ENCODE measurements at places on chromosomes 13 and 19.
A peak's percentile ranks its signal among the peaks of the same experiment; 100 is the strongest.

DNA sequence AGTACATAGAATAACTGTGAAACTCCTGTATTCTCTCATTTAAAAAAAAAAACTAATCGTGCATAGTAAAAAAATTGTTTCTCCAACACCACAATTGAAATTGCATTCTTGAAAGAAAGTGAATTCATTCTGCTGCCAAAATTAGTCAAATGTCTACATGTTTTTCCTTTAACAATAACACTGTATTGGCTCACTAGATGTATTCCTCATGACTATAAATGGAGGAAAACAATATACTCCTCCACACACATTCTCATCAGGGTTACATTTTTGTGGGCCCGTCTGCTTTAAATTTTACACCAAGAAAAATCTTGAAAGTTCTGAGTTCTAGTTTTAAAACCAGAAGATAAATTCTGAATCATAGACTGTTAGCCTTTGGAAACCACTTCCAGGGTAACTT lies 233.6 kb downstream of the KLF12 start:
- no peaks in the 10 kb centered on the region for H3K4me1 ChIP-seq
- H3K27ac ChIP-seq, result no peak overlapping the region
- no peaks in the 10 kb centered on the region for H3K27me3 ChIP-seq
- no peak for DNase-seq

DNA sequence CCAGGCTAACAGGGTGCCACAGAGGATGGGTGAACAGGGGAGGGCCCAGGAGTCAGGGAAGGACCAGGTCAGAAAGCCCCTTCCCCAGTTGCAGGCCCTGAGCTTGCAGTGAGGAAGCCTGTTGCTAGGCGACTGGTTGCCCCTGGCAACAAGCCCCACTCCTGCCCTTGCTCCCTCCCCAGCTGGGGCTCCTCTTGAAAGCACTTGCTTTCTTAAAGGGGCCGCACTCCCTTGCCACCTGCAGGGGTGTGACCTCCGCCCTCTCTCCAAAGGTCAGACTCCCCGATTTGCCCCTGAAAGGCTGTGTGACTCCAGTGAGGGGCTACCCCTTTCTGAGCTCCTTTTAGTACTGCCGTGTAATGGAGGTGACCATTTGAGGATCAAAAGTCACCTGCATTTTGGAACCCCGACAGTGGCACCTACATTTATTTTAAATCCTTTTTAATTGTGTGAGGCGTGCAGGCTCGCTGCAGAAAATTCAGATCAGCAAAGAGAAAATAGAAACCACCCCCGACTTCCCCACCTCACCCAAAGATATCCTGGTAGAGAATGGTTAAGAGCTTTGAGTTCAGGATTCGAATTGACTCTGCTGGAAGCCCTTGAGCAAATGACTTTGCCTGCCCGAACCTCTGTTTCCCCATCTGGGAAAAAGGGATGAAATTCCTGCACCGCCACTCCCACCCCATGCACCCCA lies 4.8 kb downstream of the FCHO1 start:
- H3K27ac ChIP-seq, result no peak overlapping the region
- no peak overlapping the region for H3K4me3 ChIP-seq
- H3K27me3 ChIP-seq, result no peaks in the 10 kb centered on the region
- no peaks in the 10 kb centered on the region for H3K4me1 ChIP-seq

DNA sequence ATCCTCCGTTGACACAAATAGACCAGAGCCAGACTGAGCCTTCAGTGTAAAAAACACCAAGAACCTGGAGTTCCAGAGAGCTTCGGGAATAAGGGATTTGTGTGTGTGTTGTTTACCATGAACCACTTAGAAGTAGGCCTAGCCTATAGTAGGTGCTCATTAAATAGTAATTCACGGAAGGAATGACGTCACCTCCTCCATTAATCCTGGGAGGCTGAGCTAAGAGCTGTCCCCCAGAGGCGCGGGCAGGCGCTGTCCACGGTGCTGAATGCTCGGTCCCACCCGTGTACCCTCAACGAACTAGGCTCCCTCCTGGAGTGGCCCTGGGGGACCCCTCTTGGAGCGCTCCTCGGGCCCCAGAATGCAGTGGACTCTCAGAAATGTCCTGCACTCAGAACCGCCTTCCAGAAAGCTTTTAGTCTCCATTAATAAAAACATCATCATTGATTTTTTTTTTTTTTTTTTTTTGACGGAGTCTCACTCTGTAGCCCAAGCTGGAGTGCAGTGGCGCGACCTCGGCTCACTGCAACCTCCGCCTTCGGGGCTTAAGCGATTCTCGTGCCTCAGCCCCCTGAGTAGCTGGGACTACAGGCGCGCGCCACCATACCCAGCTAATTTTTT lies 6.5 kb downstream of the UNC13A start:
- no peaks in the 10 kb centered on the region for H3K36me3 ChIP-seq
- no peaks in the 10 kb centered on the region for H3K4me1 ChIP-seq
- H3K4me3 ChIP-seq, result no peak overlapping the region
- H3K27ac ChIP-seq, result no peak overlapping the region
- H3K27me3 ChIP-seq, result no peaks in the 10 kb centered on the region
- DNase-seq, result no peak

GRCh38 chr19:30165228-30165813 lies 206.9 kb upstream of the ZNF536 start:
- H3K27ac ChIP-seq, result no peak overlapping the region
- H3K36me3 ChIP-seq, result no peaks in the 10 kb centered on the region
- H3K4me1 ChIP-seq, result no peaks in the 10 kb centered on the region
- DNase-seq, result no peak
- no peak overlapping the region for H3K4me3 ChIP-seq
- no peaks in the 10 kb centered on the region for H3K27me3 ChIP-seq

- H3K36me3 ChIP-seq, result no peaks in the 10 kb centered on the region
- H3K27me3 ChIP-seq, result no peaks in the 10 kb centered on the region
- H3K4me3 ChIP-seq, result no peak overlapping the region
- H3K4me1 ChIP-seq, result no peaks in the 10 kb centered on the region
- H3K27ac ChIP-seq, result no peak overlapping the region
- DNase-seq, result no peak
These were observed 30.1 kb downstream of the SCEL start for GRCh38 chr13:77565635-77566034.

DNA sequence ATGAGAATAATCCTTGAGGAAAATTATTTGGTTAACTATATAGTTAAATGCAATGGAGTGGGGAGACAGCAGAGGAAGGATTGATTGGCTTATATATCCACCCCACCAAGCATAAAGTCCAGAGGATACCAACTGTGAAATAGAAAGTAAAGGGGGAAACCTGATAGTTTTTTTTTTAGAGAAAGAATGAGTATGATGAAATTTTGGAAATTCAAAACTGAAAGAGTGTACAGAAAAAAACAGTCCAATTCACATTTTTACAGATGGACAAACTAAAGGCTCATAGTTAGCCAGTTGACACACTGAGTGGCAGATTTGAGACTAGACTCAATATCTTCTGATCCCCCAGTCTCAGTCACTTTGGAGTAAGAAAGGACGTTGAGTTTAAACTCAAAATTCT lies 51.1 kb downstream of the FNDC3A start:
- H3K27ac ChIP-seq, result no peak overlapping the region
- no peaks in the 10 kb centered on the region for H3K4me1 ChIP-seq
- H3K36me3 ChIP-seq, result no peaks in the 10 kb centered on the region
- H3K4me3 ChIP-seq, result no peak overlapping the region
- H3K27me3 ChIP-seq, result no peaks in the 10 kb centered on the region

DNA sequence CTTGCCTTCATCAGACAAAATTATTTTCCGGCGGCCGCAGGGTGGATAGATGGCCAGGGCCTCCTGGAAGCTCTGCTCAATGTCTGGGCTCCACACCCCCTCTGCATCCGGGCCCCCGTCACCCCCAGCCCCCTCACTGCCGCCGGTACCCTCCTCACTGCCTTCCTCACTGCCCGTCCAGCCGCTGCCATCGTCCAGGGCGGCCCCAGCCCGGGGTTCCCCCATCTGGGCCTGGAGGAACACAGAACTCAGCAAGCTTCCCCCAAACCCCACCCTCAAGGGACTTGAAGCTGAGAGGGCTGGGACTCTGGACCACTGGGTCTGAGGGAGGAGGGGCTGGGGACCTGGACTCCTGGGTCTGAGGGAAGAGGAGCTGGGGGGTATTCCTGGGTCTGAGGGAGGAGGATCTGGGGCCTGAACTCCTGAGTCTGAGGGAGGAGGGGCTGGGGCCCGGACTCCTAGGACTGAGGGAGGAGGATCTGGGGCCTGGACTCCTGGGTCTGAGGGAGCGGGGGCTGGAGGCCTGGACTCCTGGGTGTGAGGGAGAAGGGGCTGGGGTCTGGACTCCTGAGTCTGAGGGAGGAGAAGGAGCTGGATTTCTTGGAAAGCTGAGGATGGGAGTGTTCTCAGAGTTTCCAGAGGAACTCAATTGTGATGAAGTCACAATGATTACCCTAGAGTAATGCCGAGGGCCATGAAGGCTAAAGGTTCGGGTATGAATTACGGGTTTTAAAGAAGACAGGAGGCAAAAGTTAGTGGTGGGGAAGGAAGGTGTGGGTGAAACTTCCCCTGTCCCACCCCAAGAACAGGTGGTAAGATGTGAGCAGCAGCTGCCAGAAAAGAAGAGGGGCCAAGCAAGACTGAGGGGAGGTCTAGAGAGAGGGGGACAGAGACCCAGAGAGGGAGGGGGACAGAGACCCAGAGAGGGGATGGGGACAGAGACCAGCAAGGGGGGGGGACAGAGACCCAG lies 2.1 kb downstream of the TEAD2 start:
- no peak overlapping the region for H3K4me3 ChIP-seq
- H3K4me1 ChIP-seq, result peaks cover 8% of the 10 kb centered on the region
- H3K27ac ChIP-seq, result no peak overlapping the region

- no peak overlapping the region for H3K4me3 ChIP-seq
- no peaks in the 10 kb centered on the region for H3K36me3 ChIP-seq
- H3K27me3 ChIP-seq, result no peaks in the 10 kb centered on the region
- H3K27ac ChIP-seq, result no peak overlapping the region
- H3K4me1 ChIP-seq, result no peaks in the 10 kb centered on the region
- DNase-seq, result no peak
These were observed 11.5 kb downstream of the CCDC124 start for GRCh38 chr19:17944301-17944700.

GRCh38 chr13:99281811-99282263 lies 23.7 kb upstream of the GPR18 start:
- H3K4me1 ChIP-seq, result no peaks in the 10 kb centered on the region
- no peaks in the 10 kb centered on the region for H3K27me3 ChIP-seq
- no peak for DNase-seq

- H3K27me3 ChIP-seq, result no peaks in the 10 kb centered on the region
- H3K36me3 ChIP-seq, result peaks cover 2% of the 10 kb centered on the region
- peak overlapping the region; percentile 76 for H3K4me3 ChIP-seq
- DNase-seq, result peak; percentile 54
These were observed 546 bp downstream of the UBXN6 start for GRCh38 chr19:4456843-4457653.

- DNase-seq, result no peak
- no peak overlapping the region for H3K27ac ChIP-seq
- peaks cover 3% of the 10 kb centered on the region for H3K36me3 ChIP-seq
- no peaks in the 10 kb centered on the region for H3K27me3 ChIP-seq
- no peak overlapping the region for H3K4me3 ChIP-seq
- peaks cover 42% of the 10 kb centered on the region for H3K4me1 ChIP-seq
These were observed 5.6 kb downstream of the ARGLU1 start for GRCh38 chr13:106562301-106562700.

- DNase-seq, result no peak
- H3K4me1 ChIP-seq, result 0 out of 2 replicates have a peak, but pooled peaks cover 4% of the 10 kb centered on the region
- H3K4me3 ChIP-seq, result no peak overlapping the region
These were observed 13.6 kb downstream of the ARHGAP45 start for GRCh38 chr19:1080360-1081161.

- DNase-seq, result no peak
- H3K36me3 ChIP-seq, result no peaks in the 10 kb centered on the region
- no peaks in the 10 kb centered on the region for H3K4me1 ChIP-seq
- H3K4me3 ChIP-seq, result no peak overlapping the region
These were observed 9.9 kb upstream of the ADGRE5 start for GRCh38 chr19:14371301-14371821.

- no peaks in the 10 kb centered on the region for H3K27me3 ChIP-seq
- H3K4me1 ChIP-seq, result peaks cover 4% of the 10 kb centered on the region
- no peak overlapping the region for H3K27ac ChIP-seq
- no peaks in the 10 kb centered on the region for H3K36me3 ChIP-seq
- no peak overlapping the region for H3K4me3 ChIP-seq
These were observed 11.9 kb downstream of the PLEKHF1 start for GRCh38 chr19:29677001-29677817.

DNA sequence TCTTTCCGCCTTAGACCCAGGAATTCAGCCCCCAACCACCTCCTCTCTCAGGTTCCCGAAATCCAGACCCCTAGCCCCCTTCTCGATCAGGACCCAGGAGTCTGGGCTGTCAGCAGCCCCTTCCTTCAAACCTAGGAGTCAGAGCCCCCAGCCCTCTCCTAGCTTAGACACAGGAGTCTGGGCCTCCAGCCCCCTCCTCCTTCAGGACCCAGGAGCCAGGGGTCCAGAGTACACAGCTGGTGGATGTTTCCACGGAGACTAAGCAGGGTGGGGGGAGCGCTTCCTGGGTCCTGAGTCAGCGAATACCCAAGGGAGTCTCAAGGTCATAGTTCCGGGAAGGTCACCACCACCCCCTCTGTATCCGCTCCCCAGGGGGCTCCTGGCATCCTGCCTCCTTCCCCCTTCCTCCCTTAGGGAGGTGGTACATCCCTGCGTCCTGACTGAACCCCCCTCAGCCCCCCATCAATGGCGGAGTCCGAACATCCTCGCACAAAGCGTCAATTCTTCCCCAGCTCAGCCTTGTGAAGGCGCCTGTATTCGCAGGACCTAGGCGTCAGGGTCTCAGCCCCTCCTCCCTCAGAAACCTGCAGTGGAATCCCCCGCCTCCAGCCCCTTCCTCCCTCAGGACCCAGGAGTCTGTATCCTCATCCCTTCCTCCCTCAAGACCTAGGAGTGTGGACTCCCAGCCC lies 4.6 kb downstream of the CADM4 start:
- no peaks in the 10 kb centered on the region for H3K36me3 ChIP-seq
- H3K4me1 ChIP-seq, result peaks cover 14% of the 10 kb centered on the region
- no peak overlapping the region for H3K27ac ChIP-seq
- DNase-seq, result no peak

DNA sequence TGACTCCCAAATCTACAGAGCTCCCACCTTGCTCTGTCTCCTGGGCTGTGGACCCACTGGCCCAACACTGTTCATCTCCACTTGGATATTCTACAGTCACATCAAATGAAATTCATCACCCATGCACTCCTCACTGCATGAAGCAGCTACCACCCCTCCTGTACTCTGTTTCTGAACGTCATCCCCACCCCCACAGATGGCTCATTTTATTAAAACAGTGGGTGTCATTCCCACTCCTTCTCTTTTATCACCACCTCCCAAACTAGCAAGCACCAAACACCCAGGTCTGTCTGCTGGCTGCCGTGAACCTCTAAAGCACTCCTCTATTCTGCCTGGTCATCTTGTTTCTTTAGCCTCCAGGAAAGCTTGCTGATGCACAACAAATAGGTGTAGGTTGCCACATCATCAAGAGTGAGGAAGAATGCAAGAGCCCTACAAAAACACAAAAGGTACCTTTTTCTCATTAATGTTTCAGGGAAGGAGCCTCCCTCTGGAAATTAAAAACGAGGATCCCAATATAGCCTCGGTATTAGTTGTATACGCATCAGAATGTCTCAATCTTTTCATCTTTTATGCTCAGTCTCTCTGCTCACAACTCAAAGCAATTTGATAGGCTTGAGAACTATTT lies 91.8 kb downstream of the MIPEP start:
- no peaks in the 10 kb centered on the region for H3K36me3 ChIP-seq
- no peak overlapping the region for H3K27ac ChIP-seq
- no peak for DNase-seq
- no peak overlapping the region for H3K4me3 ChIP-seq

GRCh38 chr19:30593975-30594745 lies 222.0 kb downstream of the ZNF536 start:
- no peaks in the 10 kb centered on the region for H3K4me1 ChIP-seq
- no peaks in the 10 kb centered on the region for H3K27me3 ChIP-seq
- no peak for DNase-seq
- no peaks in the 10 kb centered on the region for H3K36me3 ChIP-seq
- no peak overlapping the region for H3K4me3 ChIP-seq

All from Caco-2 (cell line).